ENCODE measurements at places on chromosomes 4 and X. TPM values are rescaled to one million over a fixed set of nuclear protein-coding genes. Genes with fewer than 3 reads are reported as not detected.

STK32B gene
- polyA plus RNA-seq, result 3.8 TPM

MAGEA6 gene
- polyA plus RNA-seq, result not detected

FATE1 gene
- 0.36 TPM for polyA plus RNA-seq

GAGE12F gene
- polyA plus RNA-seq, result not detected

POU3F4 gene
- polyA plus RNA-seq, result not detected

CT45A5 gene
- polyA plus RNA-seq, result 44.7 TPM

CXXC4 gene
- 12.2 TPM for polyA plus RNA-seq

TCEAL2 gene
- 2.2 TPM for polyA plus RNA-seq

ARMCX5 gene
- 17.1 TPM for polyA plus RNA-seq

NMU gene
- 33.3 TPM for polyA plus RNA-seq

RBM47 gene
- 24.9 TPM for polyA plus RNA-seq

SATL1 gene
- 0.61 TPM for polyA plus RNA-seq

CTAG1B gene
- polyA plus RNA-seq, result not detected

FGB gene
- not detected for polyA plus RNA-seq

ADAMTS3 gene
- polyA plus RNA-seq, result 4.8 TPM

AKAP4 gene
- polyA plus RNA-seq, result not detected

NUDT10 gene
- 8.1 TPM for polyA plus RNA-seq

UGT2A1 gene
- not detected for polyA plus RNA-seq

MAGEA1 gene
- polyA plus RNA-seq, result not detected

SPIN4 gene
- 20.7 TPM for polyA plus RNA-seq

PFKFB1 gene
- polyA plus RNA-seq, result 0.32 TPM

PCSK1N gene
- polyA plus RNA-seq, result 2.4 TPM

EGF gene
- 0.89 TPM for polyA plus RNA-seq
